Hair follicle dermal papilla cell (primary cell): ENCODE measurements at places on chromosomes 7 and 10. TPM values are rescaled to one million over a fixed set of nuclear protein-coding genes. Genes with fewer than 3 reads are reported as not detected.

TCF7L2 gene
- total RNA-seq, result 15.9 and 20.4 TPM in 2 replicates

C10orf105 gene
- total RNA-seq, result 1.1 and 1.2 TPM in 2 replicates

IFIT1B gene
- under 0.01 TPM in 1 of 2 replicates, not detected in the other for total RNA-seq

FOXI2 gene
- total RNA-seq, result not detected in 2 replicates

LGI1 gene
- total RNA-seq, result 0.12 TPM in 1 of 2 replicates, not detected in the other

OTUD1 gene
- 6.1 and 8.0 TPM in 2 replicates for total RNA-seq

PRLHR gene
- not detected in 2 replicates for total RNA-seq

SLC29A4 gene
- total RNA-seq, result 1.3 and 1.5 TPM in 2 replicates

CADPS2 gene
- total RNA-seq, result 15.3 and 24.5 TPM in 2 replicates

MOGAT3 gene
- not detected in 2 replicates for total RNA-seq

PCLO gene
- 0.12 and 0.32 TPM in 2 replicates for total RNA-seq

SSC4D gene
- total RNA-seq, result 0.32 and 1.2 TPM in 2 replicates

CASD1 gene
- total RNA-seq, result 14.6 and 18.5 TPM in 2 replicates

PNLIPRP1 gene
- not detected in 2 replicates for total RNA-seq

MKX gene
- 23.7 and 40.8 TPM in 2 replicates for total RNA-seq

TRIM74 gene
- total RNA-seq, result 0.12 TPM in 1 of 2 replicates, not detected in the other

NDUFA5 gene
- 25.2 and 28.7 TPM in 2 replicates for total RNA-seq

SLC18A3 gene
- not detected in 2 replicates for total RNA-seq

CPSF4 gene
- 32.3 and 32.7 TPM in 2 replicates for total RNA-seq

EGFR gene
- 58.7 and 63.6 TPM in 2 replicates for total RNA-seq

NCF1 gene
- total RNA-seq, result not detected in 2 replicates

NSUN5 gene
- 16.6 and 20.3 TPM in 2 replicates for total RNA-seq

SEMA4G gene
- 0.85 and 1.8 TPM in 2 replicates for total RNA-seq

PDE6C gene
- not detected in 2 replicates for total RNA-seq

PPP1R17 gene
- total RNA-seq, result not detected in 2 replicates

ENKUR gene
- not detected in 2 replicates for total RNA-seq

CDNF gene
- total RNA-seq, result 0.24 and 1.9 TPM in 2 replicates

GNGT1 gene
- not detected in 2 replicates for total RNA-seq

BTBD16 gene
- not detected in 2 replicates for total RNA-seq

TMEM72 gene
- not detected in 2 replicates for total RNA-seq

RNF32 gene
- 1.8 and 1.9 TPM in 2 replicates for total RNA-seq

VENTX gene
- not detected in 2 replicates for total RNA-seq

TMEM176B gene
- total RNA-seq, result 0.97 and 47.9 TPM in 2 replicates

UNCX gene
- total RNA-seq, result 0.12 TPM in 1 of 2 replicates, not detected in the other

ZNF488 gene
- total RNA-seq, result under 0.01 TPM in 2 replicates

DPP6 gene
- total RNA-seq, result not detected in 2 replicates

SFTPA1 gene
- not detected in 2 replicates for total RNA-seq

PITX3 gene
- total RNA-seq, result not detected in 2 replicates

CRTAC1 gene
- not detected in 2 replicates for total RNA-seq

ZNF800 gene
- 23.2 and 25.2 TPM in 2 replicates for total RNA-seq

UPK3B gene
- 0.81 TPM in 1 of 2 replicates, not detected in the other for total RNA-seq

NPY4R2 gene
- 0.16 TPM in 1 of 2 replicates, not detected in the other for total RNA-seq

A1CF gene
- total RNA-seq, result not detected in 2 replicates

OPN1SW gene
- not detected in 2 replicates for total RNA-seq

COL17A1 gene
- 1.2 and 1.6 TPM in 2 replicates for total RNA-seq

ZMIZ1 gene
- 25.0 and 35.0 TPM in 2 replicates for total RNA-seq

GOLGA7B gene
- total RNA-seq, result under 0.01 TPM in 2 replicates
